ENCODE measurements at places on chromosomes 6 and 20.

- DNase-seq, result no peak
Measured at GRCh38 chr6:165725201-165725600, 62.2 kb upstream of the PDE10A start.

GRCh38 chr20:51725584-51726176 lies 42.5 kb downstream of the ATP9A start:
- no peak for DNase-seq

- DNase-seq, result no peak
Measured at GRCh38 chr6:119264854-119265397, 84.6 kb downstream of the MAN1A1 start.

DNA sequence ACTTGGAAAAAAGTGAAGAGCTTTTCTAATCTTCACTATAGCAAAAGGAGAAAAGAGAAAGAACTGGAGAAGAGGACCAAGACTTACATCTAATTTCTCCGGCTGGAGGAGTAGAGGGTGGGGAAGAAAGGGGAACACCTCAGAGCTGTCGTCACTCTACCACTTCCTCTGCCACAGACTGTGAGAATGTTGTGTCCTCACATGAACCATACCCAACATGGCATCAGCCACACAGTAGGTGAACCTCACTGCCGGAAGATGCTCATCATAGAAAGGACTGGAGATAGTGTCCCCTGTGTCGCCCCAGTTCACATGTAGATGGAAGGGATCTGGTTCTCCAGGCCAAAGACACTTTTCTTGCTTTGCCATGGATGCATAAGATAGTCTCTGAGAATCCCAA lies 604.4 kb upstream of the NOX3 start:
- DNase-seq, result peak; percentile 21

- DNase-seq, result no peak
Measured at GRCh38 chr6:54194067-54194466, 82.8 kb downstream of the MLIP start.

- no peak for DNase-seq
Measured at GRCh38 chr6:47665112-47665511, 33.3 kb upstream of the ADGRF4 start.

- DNase-seq, result no peak
Measured at GRCh38 chr6:154932515-154933027, 62.5 kb upstream of the TIAM2 start.

GRCh38 chr20:1160991-1161390 lies 23.8 kb downstream of the TMEM74B start:
- no peak for DNase-seq

- DNase-seq, result peak; percentile 25
Measured at GRCh38 chr6:42774201-42774600, 7.7 kb upstream of the BICRAL start.

DNA sequence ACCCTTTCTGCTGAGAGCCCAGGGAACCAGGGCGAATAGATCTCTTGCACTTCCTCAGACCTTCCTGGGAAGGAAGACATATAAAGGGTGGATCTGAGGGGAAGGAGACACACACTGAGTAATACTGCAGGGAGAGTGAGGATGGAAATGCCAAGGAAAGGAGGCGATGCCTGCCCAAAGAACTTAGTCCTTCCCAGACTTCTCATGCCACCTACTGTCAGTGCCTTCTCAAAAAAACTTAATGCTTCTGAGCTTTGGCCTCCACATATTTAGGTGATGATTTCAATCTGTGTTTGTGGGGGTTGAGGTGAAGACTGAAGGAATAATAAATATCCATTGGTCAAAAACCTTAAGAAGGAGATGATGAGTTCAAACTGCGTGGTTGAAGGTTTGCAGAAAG lies 9.7 kb downstream of the BTN3A1 start:
- no peak for DNase-seq

DNA sequence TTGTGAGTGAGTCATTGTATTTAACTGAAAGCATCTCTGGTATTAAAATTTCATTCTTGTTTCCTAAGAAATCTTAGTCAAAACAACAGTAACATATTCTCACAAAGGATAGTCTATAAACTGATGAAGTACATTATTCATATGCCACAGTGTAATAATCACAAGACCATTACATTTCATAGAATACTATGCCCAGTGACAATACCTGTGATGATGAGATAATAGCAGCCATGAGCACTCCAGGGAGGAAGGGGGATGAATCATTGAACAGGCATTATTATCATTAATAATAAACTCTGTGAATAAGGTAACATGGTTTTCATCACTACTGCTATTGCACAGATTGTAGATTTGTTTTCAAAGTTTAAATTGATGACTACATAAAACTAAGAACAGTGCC lies 667.9 kb downstream of the EPM2A start:
- DNase-seq, result no peak

- no peak for DNase-seq
Measured at GRCh38 chr6:20919677-20920385, 385.6 kb downstream of the CDKAL1 start.

DNA sequence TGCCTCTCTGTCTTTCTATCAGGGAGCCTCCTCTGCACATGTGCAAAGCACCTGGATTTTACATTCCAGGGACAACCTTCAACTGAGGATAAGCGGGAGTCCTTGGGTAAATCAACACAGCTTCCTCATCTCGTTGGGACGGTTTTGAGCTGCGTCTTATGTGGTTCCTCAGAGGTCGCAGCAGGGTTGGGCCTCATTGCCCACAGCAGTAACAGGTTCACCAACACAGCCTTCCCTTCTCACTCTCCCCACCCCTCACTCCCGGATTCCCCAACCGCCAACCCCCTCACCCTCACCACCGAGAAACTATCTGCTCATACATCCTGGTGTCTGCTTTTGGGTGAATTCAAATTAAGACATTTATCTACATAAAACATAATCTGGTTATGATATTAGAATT lies 155.8 kb upstream of the GGTLC1 start:
- DNase-seq, result no peak

DNA sequence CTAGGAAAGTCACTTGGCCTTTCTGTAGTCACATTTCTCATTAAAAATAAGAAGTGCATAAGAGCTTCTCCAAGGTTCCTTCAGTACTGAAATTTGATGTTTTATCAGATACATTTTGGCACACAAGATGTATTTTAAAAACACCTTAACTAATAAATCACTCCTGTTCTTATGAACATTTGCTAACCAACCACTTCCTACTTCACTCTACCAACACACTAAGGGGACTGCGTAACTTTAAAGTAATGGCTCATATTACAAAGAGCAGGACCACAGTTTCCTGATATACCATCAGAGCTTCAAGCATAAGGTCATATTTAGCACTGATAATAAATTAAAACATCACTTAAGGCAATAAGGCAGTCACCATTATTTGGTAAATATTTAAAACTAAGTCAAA lies 104.4 kb downstream of the RALGAPA2 start:
- no peak for DNase-seq

DNA sequence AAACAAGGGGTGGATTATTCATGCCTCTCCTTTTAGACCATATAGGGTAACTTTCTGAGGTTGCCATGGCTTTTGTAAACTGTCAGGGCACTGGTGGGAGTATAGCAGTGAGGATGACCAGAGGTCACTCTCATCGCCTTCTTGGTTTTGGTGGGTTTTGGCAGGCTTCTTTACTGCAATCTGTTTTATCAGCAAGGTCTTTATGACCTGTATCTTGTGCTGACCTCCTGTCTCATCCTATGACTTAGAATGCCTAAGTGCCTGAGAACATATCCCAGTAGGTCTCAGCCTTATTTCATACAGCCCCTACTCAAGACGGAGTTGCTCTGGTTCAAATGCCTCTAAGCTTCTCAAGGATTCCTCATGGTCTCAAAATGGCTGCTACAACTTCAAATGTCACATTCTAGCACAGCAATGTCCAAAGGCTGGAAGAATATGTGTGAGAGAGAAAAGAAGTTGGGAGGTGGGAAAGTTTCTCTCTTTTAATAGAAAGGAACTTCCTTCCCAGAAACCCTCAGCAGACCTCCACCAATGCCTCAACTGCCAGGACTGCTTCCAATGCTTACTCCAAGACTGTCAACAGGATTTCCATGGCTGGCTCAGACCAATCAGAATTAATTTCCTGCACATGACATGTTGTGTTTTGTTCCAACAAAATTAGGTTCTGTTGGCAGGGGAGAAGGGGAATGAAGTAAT lies 46.6 kb upstream of the SLC9A8 start:
- DNase-seq, result no peak

DNA sequence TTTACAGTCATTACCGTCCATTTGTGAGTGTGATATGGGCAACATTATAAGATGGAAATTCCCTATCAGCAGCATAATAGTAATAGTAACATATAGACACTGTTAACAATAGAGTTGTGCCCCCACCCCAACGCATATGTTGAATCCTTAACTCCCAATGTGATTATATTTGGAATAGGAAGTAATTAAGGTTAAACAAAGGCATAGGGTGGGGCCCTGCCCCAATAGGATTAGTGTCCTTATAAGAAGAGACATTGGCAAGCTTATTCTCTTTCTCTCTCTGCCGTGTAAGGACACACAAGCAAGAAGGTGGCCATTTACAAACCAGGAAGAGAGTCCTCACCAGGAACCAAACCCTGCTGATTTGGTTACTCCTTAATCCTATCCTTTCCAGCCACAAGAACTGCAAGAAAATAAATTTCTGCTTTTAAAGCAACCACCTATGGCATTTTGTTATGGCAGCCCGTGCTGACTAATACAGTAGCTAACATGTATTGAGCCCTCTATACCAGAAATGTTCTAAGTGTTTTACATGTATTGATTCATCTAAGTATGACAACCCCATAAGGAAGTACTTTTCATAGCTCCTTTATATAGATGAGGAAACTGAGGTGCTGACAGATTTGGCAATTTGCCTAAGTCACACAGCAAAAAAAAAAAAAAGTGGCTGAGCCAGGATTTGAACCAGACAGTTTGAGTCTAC lies 114.2 kb downstream of the BCAS1 start:
- no peak for DNase-seq

- no peak for DNase-seq
Measured at GRCh38 chr6:28239636-28240035, 12.4 kb downstream of the ZKSCAN4 start.

- no peak for DNase-seq
Measured at GRCh38 chr6:127173156-127173940, 54.9 kb downstream of the RSPO3 start.

DNA sequence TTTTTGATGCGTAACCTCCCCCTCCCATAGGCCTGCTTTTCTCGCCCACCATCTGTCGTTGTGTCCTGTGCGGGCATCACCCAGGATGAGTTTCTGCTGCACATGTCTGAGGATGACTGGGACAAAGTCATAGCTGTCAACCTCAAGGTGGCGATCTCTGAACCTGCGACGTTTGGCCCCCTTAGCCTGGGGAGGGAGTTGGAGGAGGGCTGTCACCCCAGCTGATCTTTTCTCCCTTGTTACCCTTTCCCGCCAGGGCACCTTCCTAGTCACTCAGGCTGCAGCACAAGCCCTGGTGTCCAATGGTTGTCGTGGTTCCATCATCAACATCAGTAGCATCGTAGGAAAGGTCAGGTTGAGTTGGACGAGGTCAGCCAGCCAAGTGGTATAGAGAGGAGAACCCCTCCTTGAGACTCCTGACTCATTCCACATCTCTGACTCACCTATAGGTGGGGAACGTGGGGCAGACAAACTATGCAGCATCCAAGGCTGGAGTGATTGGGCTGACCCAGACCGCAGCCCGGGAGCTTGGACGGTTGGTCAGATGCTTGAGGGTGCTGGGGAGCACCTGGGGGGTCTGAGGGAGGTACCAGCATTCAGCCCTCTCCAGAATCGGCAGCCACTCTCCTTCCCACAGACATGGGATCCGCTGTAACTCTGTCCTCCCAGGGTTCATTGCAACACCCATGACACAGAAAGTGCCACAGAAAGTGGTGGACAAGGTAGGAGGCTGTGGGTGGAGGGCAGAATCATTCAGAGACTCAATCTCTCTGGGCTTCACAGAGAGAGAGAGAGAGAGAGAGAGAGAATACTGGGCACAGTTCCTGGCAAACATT lies 954 bp downstream of the HSD17B8 start:
- DNase-seq, result no peak

DNA sequence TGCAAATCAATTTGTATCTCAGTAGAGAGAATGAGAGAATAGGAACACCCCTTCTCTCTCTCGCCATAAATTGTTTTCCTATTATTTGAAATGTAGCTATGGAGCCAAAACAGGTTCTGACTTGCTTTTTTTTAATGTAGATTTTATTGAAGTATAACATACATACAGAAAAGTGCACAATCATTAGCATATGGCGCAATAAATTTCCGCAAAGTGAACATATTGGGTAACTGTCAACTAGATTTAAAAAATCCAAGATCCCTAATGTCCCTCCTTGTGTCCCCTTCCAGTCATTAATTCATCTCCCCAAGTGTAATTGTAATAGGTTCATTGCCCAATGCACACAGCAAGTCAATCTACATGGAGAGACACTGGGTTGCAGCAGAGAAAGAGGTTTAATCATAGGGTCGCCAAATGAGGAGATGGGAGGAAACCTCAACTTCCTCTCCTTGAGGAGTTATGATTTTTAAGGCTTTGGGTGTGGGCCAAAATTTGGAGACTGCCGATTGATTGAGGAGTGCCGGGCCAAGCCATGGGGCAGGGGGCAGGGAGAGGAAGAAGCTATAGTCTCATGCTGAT lies 43.3 kb upstream of the TGM3 start:
- no peak for DNase-seq

- DNase-seq, result no peak
Measured at GRCh38 chr20:37688093-37688492, 5.7 kb upstream of the CTNNBL1 start.

DNA sequence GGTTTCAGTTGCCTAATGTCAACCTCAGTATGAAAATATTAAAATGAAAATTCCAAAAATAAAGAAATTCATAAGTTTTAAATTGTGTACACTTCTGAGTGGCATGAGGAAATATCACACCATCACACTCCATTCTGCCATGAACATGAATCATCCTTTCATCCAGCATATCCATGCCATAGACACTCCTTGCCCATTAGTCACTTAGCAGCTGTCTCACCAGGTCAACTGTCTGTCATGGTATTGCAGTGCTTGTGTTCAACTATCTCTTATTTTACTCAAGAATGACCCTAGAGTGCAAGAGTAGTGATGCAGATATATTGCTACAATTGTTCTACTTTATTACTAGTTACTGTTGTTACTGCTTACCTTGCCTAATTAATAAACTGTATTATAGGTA lies 712.4 kb downstream of the EPHA7 start:
- no peak for DNase-seq

DNA sequence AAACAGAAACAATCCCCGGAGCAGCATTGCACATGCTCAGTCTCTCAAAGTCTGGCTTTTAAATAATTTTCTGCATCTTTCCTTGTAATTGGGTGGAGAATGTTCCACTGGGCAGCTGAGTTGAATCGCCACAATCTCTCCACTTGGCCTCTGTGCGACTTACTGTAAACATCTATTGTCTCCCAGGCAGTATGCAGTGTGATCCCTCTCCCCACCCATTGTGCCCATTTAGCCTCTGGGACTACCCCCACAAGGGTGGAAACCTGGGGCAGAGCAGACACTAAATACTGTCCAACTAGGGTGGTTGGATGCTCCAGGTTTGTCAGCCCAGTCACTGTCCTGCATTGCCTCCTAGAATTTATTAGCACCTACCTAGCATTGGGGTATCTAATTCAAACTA lies 96.2 kb downstream of the JARID2 start:
- no peak for DNase-seq

DNA sequence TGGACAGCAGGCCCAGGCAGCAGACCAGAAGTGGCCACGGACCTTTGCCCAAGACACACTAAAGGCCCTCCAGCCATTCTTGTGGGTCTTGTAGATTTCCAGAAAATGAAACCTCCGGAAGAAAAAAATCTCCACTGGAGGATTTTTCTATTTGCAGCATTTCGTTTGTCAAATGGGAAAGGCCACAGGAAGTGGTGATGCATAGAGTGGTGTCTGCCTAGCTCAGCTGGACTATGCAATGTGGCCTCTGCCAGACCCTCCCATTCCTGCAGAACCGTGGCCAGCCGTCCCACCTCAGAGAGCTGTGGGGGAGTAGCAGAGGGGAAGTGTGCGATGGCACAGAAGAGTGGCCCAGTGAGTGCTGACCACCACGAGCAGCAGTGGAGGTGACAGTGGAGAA lies 24.0 kb upstream of the INSM1 start:
- DNase-seq, result no peak
